DMS79 (cell line): ENCODE measurements at places on chromosomes 1 and 21.

GRCh38 chr1:205534444-205534985, 30.0 kb downstream of the CDK18 start:
- no peak for DNase-seq

DNA sequence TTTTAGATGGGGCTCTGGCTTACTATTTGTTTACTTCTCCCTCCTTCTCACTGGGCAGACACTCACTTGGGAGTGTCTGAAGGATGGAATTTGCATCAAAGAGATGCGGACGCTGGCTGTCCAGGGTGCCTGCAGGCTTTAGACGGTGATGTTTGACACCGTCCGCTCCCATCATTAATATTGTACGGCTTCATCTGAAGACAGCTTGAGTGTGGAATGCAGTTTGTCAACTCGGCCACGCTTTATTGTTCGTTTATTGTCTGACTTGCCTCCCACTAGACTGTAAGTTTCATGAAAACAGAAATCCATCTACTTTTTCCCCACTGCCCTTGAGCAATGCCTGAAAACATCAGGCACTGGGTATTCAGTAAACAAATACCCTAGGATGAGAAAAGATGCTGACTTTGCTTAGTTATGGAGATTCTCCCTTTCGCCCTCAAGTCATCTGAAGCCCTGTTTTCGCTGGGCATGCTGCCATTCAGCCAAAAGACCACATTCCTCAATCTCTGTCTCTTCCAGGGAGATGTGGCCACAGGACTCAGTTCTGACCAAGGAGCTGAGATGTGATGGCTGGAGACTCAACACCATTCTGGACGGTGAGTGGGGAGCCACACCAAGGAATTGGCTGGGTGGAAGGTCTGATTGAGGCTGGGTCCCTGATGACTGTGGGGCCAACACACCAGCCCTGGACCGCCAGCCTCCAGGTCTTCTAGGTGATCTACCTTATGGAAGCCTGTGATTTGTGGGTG, 87.6 kb downstream of the BCAR3 start:
- DNase-seq: no peak

GRCh38 chr1:6329396-6329795, 64.2 kb downstream of the ACOT7 start:
- no peak for DNase-seq

DNA sequence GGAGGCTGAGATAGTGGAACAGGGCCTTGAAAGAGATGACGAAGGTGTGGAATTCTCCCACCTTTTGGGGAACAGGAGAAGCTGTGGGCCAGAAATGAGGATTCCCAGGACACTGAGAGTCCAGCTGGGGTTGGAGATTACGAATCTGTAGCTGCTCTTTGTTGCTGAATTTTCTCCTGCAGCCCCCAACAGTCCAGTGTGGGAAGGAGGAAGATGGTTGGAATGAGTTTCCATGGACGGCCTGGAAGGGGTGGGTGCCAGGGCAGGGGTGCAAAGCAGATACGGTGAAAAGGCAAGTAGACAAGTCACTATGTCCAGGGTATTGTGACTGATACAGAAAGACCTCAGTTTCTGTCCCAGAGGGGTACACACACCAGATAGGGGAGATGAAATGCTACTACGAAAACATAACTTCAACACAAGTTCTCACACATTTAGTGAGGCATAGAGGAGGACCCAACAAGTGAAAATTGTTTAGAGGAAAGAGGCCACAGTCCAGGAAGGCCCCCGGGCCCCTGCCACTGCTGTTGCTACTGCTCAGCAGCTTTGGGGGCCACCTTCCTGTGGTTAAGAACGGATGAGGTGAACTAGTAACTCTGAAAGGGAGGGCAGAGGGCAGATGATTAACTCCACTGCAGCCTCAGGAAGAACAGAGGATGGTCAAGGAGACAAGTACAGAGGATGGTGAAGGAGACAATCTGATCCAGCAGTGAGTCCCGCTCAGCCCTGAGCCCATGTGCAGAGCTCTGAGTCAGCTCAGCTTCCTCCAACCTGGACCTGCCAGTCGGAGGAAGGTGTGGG, 7.3 kb downstream of the CD244 start:
- no peak for DNase-seq

- peak; percentile 65 for DNase-seq
These were observed 203.0 kb downstream of the PLPP3 start for GRCh38 chr1:56376188-56376984.

DNA sequence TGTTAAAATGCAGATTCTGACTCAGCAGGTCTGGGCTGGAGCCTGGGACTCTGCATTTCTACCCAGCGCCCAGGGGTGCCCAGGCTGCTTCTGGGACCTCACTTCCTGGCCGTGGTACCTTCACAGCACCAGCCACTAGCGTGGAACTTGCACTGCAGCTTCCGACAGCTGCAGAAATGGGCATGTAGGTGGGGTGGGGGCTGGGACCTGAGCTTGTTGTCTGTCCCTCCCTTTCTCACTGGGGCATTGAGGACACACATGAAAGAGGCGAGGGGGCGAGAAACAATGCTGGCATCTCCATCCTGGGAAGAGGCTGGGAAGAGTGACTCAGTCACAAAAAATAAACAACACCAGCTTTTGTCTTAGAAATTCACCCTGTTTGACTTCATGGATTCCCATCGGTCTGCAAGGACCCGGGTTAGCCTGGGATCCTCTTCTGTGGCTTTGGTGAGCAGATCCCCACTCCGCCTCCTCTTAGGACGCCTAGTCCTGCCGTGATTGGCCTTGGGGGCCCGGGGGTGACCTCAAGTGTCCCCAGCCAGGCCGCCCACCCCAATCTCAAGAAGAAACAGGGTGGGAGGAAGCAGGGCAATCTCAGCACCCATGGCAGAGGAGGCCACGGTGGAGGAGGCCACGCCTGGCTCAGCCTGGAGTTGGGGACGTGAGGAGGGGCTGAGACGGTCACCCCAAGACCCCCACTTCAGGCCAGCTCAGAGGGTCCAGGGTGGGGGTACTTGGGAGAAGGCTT, 29.9 kb upstream of the POFUT2 start:
- no peak for DNase-seq

- no peak for DNase-seq
These were observed 161.4 kb downstream of the KAZN start for GRCh38 chr1:14759843-14760242.

- no peak for DNase-seq
These were observed 102.1 kb downstream of the LMX1A start for GRCh38 chr1:165254376-165254775.

GRCh38 chr1:221150996-221151395, 271.8 kb downstream of the HLX start:
- DNase-seq: no peak

GRCh38 chr1:181090641-181091126, 2.2 kb downstream of the IER5 start:
- no peak for DNase-seq

- peak; percentile 65 for DNase-seq
These were observed 464.1 kb upstream of the BEND5 start for GRCh38 chr1:49240709-49241221.

DNA sequence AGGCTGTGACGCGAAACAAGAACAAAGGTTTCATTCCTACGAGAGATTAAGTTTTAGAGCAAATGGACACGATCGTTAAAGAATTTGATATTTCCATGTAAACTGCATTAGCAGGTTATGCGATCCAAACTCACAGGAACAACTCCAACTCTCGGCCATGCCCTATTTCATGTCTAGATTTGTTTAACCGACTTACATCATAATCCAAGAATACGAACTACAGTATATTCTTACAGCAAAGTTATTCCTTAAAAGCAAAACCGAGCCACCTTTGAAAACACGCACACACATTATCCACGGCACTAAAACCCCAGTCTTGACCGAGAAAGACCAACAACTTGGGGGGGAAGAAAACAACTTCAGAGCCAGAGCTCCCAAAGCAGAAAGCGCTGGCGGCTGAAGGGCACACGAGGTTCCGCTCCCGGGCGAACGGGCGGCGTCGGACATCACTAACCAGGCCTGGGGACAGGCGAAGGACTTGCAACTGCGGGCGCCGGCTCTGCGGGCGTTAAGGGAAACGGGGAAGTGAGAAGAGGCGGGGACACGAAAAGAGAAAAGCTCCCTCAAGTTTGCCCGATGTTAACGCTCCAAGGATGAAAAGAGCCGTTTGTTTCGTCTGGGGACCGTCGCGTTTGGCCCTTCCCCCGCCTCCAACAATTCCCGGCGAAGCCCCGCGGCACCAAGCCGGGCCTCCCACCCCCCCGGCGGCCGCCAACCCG, 690 bp downstream of the B3GALNT2 start:
- peak; percentile 20 for DNase-seq

DNA sequence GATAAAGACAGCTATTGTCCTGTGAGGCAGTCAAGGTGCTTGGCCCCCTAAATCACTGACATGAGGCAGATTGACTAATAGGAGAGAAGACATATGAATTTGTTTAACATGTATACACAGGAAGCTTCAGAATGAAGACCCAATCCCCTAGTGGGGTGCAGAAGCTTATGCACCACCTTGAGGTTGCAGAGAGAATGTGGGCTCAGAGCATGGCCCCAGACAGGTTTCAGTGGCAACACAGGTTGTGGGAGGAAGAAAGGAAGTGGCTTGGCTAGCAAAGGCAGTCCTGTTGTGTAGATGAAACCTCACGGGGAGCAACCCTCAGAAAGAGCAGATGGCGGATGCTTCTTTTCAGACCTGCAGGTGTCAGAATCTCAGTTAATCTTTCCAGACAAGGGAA, 37.0 kb upstream of the PARP1 start:
- no peak for DNase-seq

DNA sequence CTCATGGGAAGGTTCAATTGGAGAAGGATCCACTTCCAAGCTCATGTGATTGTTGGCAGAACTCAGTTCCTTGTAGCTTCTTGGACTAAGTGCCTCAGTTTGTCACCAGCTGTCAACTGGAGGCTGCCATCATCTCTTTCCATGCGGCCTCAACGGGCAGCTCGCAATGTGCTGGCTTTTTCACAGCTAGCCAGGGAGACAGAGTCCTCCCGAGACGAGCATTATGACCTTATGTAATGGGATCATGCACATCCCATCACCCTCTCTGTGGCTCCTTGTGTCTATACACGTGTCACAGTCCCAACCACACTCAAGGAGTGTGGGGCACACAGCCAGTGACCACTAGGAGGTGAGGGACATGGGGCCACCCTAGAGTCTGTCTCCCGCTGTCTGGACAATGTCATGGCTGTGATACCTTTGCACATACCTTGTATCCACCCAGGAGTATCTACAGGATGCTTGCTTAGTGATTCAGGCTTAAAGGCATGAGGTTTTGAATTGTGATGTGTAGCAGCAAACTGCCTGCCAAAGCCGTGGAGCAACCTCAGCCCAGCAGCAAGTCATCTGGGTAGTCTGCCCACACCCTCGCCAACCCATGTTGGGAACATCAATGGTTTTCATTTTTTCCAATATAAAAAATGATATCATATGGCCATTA, 3.9 kb upstream of the KRTAP10-6 start:
- DNase-seq: no peak

DNA sequence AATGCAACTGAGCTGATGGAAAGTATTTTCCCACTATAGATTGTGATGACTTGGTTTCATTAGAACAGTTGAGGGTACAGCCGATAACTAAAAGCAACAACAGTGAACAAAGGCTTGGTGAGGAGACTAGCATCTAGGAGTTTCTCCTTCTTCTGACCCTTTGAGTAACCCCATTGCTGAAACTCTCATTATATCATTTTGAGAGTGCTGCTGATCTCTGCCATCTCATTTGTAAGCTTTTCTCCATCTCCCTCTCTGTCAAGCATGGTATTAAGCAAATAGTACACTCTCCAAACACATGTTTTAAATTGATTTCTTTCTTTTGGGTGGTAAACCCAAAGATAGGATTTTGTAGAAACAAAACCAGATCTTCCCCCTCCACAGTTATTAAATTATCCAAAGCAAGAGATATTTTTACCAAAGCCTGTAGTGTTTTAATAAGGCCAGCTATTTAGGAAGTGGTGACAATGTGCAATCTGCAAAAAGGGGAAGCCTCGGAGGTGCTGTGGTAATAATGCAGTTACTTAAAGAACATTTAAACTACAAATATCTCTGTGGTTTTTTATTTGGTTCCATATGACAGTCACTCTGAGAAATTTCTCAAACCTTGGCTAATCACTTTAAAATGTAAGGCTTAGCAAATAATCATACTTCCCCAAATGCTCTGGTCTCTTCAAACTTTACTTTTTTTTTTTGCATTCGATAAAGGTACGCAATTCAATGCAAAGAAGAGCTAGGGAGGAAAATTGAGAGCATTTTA, 287.5 kb downstream of the HLX start:
- DNase-seq: no peak

DNA sequence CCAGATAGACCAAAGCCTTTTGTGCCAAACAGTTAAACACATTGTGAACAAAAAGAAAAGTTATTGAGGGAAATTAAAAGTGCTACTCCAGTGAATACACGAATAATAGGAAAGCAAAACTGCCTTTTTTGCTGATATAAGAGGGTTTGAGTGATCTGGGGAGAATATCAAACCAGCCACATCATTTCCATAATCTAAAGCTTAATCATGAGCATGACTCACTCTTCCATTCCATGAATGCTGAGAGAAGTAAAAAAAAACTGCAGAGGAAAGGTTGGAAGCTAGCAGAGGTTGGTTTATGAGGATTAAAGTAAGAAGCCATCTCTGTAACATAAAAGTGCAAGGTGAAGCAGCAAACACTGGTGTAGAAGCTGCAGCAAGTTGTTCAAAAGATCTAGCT, 350.6 kb upstream of the NCAM2 start:
- DNase-seq: no peak
